ENCODE measurements at places on chromosomes 1 and 21. TPM values are rescaled to one million over a fixed set of nuclear protein-coding genes. Genes with fewer than 3 reads are reported as not detected.

DNA sequence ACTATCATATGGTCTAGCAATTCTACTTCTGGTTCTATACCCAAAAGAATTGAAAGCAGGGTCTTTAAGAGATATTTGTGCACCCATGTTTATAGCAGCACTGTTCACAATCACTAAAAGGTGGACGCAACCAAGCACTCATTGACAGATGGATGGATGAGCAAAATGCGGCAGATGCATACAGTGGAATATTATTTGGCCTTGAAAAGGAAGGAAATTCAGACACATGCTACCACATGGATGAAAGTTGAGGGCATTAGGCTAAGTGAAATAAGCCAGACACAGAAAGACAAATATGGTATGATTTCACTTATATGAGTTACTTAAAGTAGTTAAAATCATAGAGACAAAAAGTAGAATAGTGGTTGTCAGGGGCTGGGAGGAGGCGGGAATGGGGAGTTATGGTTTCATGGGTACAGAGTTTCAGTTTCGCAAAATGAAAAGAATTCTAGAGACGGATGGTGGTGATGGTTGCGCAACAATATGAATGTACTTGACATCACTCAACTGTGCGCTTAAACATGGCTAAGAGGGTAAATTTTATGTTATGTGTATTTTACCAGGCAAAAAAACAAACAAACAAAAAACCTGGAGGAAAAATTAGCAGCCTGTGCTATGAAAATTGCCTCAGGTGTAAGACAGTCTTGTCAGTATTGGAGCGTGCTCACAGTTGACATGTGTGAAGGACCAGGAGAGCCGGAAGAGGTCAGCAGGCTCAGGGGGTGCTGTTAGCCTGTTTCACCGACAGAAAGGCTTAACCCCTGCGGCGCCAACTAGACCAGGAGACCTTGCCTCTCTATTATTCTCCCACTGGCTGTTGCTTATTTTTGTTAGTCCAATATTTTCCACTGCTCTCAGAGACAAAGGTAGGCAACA, 26.5 kb downstream of the CD247 start:
- peak; percentile 72 for ATAC-seq
- H3K4me3 ChIP-seq, result peak overlapping the region; percentile 84
- H3K27me3 ChIP-seq, result no peaks in the 10 kb centered on the region
- peaks cover 99% of the 10 kb centered on the region for H3K36me3 ChIP-seq

Gene GJA4
- total RNA-seq, result not detected

- peaks cover 4% of the 10 kb centered on the region for H3K4me1 ChIP-seq
- H3K36me3 ChIP-seq, result no peaks in the 10 kb centered on the region
- H3K27ac ChIP-seq, result no peak overlapping the region
Measured at GRCh38 chr1:212452323-212453155, 19.8 kb downstream of the NENF start.

Gene OR2T35
- total RNA-seq, result not detected

Gene VAV3
- total RNA-seq, result 1.7 TPM

- H3K27me3 ChIP-seq, result no peaks in the 10 kb centered on the region
- H3K4me3 ChIP-seq, result no peak overlapping the region
- H3K4me1 ChIP-seq, result no peaks in the 10 kb centered on the region
- no peaks in the 10 kb centered on the region for H3K36me3 ChIP-seq
- ATAC-seq, result no peak
Measured at GRCh38 chr21:21750124-21750825, 752.1 kb downstream of the NCAM2 start.

Gene LCE1D
- total RNA-seq, result not detected

Gene SLAMF6
- 28.6 TPM for total RNA-seq

Gene SYNC
- total RNA-seq, result not detected

DNA sequence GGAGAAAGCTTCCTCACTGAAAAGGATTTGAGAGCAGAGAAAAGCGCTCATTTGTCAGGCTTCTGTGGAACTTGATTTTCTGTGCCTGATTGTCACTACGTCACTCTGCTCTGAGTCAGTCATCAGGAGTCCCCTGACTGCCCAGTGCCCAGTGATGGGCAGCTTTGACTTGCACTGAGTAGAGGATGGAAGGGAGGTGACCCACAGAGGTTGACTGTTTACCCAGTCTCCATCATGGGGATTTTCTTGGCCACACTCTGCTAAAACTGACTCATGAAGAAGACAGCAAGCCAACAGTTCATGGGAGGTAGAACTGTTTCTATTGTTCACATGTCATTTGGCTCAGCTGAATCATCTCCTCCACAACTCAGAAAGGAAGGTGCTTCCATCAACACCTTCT, 82.1 kb upstream of the DUSP10 start:
- no peaks in the 10 kb centered on the region for H3K36me3 ChIP-seq
- peaks cover 26% of the 10 kb centered on the region for H3K4me1 ChIP-seq

Gene NPHP4
- total RNA-seq, result 21.5 TPM

- H3K4me1 ChIP-seq, result no peaks in the 10 kb centered on the region
- H3K36me3 ChIP-seq, result no peaks in the 10 kb centered on the region
Measured at GRCh38 chr1:38344716-38345115, 298.1 kb upstream of the POU3F1 start.

DNA sequence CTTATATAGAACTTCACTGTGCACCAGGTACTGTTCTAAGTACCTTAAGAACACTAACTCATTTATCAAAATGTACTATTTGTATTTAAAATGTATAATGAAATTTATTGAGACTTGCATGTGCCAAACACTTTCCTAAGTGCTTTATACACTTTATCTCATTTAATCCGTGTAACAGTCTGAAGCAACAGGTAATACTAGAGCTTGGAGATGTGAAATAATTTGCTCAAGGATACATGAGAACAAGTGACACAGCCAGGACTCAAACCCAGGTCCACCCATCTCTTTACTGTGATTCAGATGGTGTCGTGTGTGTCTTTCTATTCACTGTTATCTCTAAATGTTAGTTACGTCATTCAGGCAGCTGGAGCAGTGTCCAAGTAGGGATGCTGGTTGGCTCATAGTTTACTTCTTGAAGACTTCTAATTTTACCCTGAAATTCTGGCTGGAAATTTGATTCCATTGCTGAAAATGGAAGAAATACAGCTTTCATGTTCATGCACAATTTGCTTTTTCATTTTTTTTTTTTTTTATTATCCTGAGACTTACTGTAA, 169.7 kb upstream of the UBE2U start:
- ATAC-seq, result no peak
- no peak overlapping the region for H3K4me3 ChIP-seq
- no peaks in the 10 kb centered on the region for H3K4me1 ChIP-seq
- peaks cover 18% of the 10 kb centered on the region for H3K27me3 ChIP-seq
